Gastrocnemius medialis (tissue), 4 donors: ENCODE measurements at places on chromosomes 16 and 17. TPM values are rescaled to one million over a fixed set of nuclear protein-coding genes. Genes with fewer than 3 reads are reported as not detected.

DNA sequence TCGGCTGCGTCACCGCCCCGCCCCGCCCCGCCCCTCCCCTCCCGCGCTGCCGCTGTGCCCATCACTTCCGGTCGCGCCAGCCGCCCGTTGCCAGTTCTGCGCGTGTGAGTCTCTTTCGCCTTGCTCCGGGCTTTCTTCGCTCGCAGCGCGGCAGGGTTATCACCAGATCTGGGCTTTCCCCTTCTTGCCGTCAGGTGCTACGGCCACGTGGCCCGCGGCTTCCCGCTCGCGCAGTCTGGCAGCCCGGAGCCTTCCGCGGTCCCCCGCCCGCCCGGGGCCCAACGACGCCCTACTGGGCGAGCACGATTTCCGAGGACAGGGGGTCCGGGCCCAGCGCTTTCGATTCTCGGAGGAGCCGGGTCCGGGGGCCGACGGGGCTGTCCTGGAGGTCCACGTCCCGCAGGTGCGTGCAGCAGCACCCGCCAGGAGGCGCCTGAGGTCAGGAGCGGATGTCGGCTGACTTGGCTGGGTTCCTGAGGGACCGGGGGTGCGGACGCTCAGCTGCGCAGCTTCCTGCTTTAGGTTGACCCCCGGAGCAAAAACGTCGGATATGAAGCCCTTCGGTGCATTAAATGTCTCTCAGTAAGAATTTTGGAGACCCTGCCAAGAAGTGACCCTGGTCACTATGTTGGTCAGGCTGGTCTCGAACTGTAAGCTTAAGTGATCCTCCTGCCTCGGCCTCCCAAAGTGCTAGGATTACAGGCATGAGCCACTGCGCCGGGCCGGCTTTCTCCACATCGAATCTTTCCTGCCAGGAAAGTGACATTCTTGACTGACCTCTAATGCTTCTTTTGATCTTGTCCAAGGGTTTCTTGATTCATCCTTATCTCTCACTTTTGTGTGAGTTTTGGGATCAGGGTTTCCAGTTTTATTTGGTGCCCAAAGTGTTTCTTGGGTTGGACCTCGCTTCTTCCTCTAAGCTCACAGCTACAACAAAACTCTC, at the start of gene METTL23:
Gene METTL23, plus strand, starts transcription at position 64 of the 943 bp plus-strand sequence. CDS start 2,872 bp downstream, outside the sequence.
- DNase-seq = peak; percentile 87

GRCh38 chr17:73427198-73427597, 115.4 kb upstream of the CDC42EP4 start:
- no peak for DNase-seq

DNA sequence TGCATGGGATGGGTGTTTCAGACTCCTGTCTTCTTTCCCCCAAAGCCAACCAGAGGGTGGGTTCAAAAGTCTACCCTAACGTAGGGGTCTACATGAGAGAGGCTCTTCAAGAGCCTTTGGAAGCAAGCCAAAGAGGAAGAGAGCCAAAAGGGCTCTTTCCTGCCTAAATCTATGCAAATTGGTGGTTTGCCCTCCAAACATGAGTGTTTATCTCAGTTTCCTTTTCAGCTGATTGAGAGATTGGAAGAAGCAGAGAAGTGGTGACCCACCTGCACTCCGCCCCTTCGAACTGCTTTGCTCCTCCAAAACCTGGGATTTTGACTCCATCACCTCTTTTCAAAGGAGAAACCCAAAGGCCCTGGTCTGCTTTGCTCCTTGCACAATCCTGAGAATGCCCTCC, 65.4 kb upstream of the MAF start:
- no peak for DNase-seq

- no peak for DNase-seq
Measured at GRCh38 chr17:5499476-5500231, 13.3 kb downstream of the MIS12 start.

Gene NPIPA1
- total RNA-seq = 27.2 TPM

Gene CCL16
- total RNA-seq = not detected

Gene GNG13
- total RNA-seq = not detected

DNA sequence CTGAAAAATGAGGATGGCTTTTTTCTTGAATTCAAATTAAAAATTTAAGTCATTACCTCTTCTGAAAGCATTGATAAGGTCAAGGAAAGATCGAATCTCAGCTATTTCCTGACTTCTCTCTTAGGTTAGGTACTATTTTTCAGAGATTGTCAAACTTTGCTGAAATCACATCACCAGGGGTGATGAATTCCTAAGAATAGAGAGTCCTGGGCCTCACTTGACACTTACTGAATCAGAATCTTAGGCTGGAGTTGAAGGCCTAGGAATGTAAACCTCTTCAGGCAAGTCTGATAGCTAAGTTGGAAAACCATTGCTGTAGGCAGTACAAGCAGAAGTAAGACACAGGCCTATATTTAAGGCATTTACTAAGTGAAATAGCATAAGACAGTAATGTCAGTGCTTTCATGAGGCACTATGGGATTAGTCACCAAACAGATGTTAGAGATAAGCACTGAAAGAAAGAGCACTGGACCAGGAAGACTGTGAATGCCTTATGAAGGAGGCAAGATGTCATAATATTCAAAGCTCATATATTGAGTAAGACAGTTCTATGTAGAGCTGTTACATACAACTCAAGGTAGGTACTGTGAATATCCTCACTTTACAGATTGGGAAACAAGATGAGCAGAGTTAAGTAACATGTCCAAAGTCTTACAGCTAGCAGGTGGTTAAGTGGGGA, 21.5 kb downstream of the DCAF7 start:
- no peak for DNase-seq

- DNase-seq = no peak
Measured at GRCh38 chr16:88437367-88437964, 15.6 kb upstream of the ZFPM1 start.

DNA sequence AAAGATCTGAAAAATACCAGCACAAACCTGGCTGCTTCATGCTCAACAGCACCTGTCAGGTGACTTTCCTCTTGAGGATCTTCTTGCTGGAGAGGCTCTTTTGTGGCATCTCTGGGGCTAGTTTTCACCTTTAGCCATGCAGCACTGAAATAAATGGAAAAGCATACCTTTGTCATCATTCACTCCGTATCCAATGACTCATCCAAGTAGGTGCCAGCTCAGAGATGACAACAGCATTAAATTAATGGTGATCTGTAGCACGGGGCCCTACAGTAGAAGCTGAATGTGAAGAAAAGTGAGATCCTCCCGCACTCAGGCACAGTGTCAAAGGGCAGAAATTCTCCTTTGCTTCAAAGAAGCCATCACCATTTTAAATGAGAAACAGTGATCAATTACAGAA, 32.2 kb downstream of the KIAA0753 start:
- DNase-seq = no peak

DNA sequence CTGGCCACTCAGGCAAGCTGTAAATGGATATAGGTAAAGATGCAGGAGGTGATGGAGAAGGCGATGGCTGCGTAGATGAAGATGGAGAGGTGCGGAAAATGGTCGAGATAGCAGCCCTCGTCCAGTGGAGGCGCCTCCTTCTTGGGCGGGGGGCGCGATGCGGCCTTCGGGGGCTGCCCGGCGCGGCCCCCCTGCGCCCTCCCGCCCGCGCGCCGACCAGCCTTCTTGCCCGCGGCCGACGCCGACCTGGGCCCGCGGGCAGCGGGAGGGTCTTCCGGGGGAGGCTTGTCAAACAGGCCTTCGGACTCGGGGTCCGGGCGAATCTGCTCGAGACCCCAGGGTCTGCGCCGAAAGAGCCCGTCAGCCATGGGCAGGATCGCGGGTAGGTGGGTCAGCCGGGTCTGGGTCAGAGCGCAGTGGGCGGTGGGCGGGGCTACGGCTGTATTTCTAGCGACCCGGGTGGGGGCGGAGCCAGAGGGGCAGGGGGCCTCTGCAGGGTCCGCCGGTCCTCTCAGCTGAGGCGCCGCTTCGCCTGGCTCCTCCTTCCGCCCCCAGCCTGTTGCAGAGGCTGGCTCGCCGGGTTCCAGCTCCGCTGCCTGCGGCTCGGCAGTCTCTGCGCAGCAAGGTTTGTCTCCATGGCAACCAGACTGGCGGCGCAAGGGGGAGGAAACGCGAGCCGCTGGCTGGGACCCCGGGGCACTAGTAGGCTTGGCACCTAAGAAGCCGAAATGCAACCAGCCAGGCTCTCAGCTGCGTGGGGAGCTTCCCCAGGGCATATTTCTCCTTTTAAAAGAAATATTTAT, 14.4 kb downstream of the MIS12 start:
- peak; percentile 12 for DNase-seq

Gene LGALS9B
- total RNA-seq = not detected

DNA sequence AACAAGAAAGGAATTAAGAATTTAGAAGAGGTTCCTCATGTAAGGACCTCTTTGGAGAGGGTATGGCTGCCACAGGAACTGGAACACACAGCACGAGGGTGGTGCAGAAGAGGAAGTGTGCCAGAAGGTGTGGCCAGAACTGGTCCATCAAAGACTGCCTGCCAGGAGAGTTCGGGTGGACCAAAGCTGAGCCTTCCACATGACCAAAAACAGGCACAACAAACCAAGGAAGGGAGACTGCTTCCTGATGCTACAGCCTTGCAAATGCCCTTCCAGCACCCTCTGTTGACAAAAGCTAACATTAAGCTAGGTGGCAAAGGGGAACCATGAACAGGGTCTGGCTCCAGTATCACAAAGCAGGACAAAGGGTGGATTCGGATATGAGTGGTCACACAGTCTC, 125.8 kb upstream of the TMEM97 start:
- peak; percentile 10 for DNase-seq

Gene SYT17
- 0.87 TPM for total RNA-seq
